Right renal pelvis (tissue), 4 donors: ENCODE measurements at places on chromosomes 4 and X.

GRCh38 chr4:94036964-94037363 lies 170.7 kb upstream of the SMARCAD1 start:
- no peak for DNase-seq

- no peak for DNase-seq
Observed at GRCh38 chrX:146036000-146036399, 218.4 kb downstream of the SLITRK2 start.

GRCh38 chr4:157245351-157245750 lies 24.8 kb downstream of the GRIA2 start:
- DNase-seq, result no peak

- DNase-seq, result no peak
Observed at GRCh38 chr4:3375688-3376087, 66.1 kb upstream of the HGFAC start.

GRCh38 chr4:182074810-182075209 lies 168.4 kb upstream of the TENM3 start:
- DNase-seq, result no peak

GRCh38 chr4:186724058-186724863 lies 605 bp upstream of the FAT1 start:
- peak; percentile 65 for DNase-seq

GRCh38 chrX:119477812-119478232 lies 9.6 kb downstream of the SLC25A5 start:
- no peak for DNase-seq

GRCh38 chr4:124997991-124998390 lies 285.5 kb upstream of the ANKRD50 start:
- no peak for DNase-seq

DNA sequence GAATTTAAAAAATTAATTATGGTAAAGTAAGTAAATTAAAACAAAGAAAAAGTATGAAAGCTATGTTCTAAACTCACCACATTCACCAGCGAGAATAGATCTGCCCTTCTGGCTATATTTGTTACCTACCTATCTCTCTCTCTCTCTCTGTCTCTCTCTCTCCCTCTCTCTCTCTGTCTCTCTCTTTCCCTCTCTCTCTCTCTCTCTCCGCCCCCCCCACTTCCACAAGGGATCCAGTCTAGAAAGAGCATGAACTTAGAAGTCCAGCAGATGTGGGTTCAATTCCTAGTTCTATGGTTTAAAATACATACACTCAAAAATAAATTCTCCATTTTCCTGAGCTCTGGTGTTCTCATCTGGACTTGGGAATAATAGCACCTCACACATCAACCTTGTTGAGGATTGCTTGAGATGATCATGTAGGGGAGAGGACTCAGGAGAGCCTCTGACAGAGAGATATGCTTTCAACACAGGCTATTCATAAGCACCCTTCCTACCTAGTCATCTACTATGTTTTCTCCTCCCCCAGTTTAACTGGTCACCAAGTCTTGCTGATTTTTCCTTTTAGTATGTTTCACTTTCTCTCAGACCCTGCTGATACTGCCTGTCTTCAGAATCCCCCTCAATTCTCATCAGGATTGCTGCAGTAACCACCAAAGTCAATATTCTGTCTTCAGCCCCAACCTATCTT lies 64.7 kb downstream of the SLC7A11 start:
- DNase-seq, result no peak

GRCh38 chr4:168618577-168619265 lies 121.9 kb downstream of the PALLD start:
- DNase-seq, result no peak

- DNase-seq, result no peak
Observed at GRCh38 chr4:70739496-70740337, 18.0 kb downstream of the RUFY3 start.

GRCh38 chrX:9090766-9091165 lies 56.8 kb upstream of the FAM9B start:
- no peak for DNase-seq

GRCh38 chr4:182872886-182873285 lies 44.3 kb downstream of the DCTD start:
- DNase-seq, result no peak

GRCh38 chrX:1111601-1112300 lies 100.7 kb downstream of the CRLF2 start:
- DNase-seq, result no peak

DNA sequence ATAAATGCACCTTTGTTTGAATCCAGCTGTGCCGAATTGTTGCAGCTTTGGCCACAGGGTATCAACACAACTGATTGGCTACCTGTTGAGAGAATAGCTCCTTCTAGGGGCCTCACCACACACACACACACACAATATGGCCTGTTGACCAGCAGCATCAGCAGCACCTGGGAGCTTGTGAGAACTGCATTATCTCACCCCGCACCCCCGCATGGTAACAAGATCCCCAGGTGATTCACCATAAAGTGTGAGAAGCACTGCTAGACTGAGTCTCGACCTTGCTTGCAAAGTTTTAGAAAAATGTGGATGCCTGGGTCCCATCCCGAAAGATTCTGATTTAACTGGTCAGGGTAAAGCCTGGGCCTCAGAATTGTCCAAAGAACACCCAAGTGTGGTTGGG lies 176.9 kb upstream of the PRPS2 start:
- DNase-seq, result no peak

- DNase-seq, result no peak
Observed at GRCh38 chr4:138259824-138260223, 17.7 kb upstream of the SLC7A11 start.

GRCh38 chr4:55742655-55743202 lies 76.9 kb upstream of the EXOC1L start:
- DNase-seq, result no peak

DNA sequence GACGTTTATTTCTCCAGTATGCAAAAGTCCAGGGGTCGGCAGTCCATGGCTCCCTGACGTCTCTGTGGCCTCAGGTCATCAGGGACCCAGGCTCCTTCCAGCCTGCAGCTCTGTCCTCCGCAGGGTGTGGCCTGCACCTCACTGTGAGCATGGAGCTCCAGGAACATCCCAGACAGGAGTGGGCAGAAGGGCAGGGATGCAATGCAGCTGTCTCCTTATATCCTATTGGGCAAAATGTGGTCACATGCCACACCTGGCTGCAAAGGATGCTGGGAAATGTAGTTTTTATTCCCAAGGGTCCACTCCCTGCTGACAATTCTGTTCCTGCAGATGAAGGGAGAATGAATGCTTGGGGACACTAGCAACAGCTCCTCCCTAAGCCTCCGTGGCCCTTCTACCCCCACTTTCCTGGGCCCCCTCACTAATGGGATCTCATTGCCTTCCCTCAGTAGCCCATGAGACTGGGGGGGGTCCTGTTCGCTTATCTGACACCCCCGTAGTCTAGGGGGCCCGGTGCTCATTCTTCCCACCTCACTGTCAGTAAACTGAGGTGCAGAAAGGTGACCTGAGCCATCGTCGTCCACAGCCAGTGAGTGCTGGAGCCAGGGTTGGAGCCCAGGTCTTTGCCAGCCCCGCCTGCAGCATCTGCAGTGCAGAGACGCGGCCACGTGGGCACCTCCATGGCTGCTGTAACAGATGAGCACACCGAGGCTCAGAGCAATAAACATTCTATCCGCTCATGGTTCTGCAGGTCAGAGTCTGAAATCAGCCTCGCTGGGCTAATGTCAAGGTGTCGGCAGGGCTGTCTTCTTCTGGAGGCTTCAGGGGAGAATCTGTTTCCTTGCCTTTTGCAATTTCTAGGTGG lies 5.9 kb upstream of the GRPEL1 start:
- DNase-seq, result no peak

DNA sequence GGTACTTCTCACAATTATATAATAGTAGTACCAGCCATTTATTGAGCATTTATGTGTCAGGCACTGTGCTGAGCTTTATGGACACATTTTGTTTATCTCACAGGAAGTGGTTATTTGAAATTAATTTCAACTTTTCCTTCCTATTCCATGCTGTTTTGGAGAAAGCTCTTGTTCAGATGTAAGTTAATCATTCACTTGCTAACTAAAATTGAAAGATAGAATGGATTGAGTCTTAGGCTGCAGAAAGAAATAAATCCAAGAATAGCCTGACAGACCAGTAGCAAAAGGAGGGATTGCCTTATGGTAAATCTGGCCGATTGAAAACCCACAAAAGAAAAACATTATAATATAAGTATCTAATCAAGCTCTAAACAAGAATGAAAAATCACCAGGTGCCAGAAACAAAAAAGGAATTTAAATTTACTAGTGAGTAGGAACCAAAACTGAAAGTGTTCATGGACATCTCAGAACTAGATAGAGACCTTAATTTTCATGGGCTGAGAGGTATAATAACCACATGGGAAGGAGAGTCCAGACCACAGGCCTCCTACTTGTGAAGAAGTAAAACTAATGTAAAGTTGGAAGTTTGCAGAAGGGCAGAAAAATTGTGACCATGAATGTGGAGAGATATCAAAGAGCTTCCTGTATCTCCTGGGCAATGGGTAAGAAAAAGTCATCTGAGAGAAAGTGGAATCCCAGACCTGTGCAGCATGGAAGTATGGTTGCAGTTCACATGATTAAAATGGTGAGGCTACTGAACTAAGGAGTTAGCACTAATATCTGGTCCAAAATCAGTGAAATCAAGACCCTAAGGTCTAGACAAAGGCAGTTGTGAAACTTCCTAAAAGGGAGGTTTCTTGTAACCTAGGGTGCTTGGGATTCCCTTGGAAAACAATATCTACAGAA lies 38.0 kb downstream of the RADX start:
- no peak for DNase-seq
